Pericardium fibroblast (primary cell): ENCODE measurements at places on chromosomes 5 and 9. TPM values are rescaled to one million over a fixed set of nuclear protein-coding genes. Genes with fewer than 3 reads are reported as not detected.

Gene RAD1
- 15.2 and 28.2 TPM in 2 replicates for total RNA-seq

Gene BARHL1
- total RNA-seq: not detected in 2 replicates

Gene PCDHB7
- total RNA-seq: 0.23 and 0.34 TPM in 2 replicates

Gene PCDHA11
- total RNA-seq: not detected in 2 replicates
